ENCODE measurements at places on chromosomes 5 and 9.

DNA sequence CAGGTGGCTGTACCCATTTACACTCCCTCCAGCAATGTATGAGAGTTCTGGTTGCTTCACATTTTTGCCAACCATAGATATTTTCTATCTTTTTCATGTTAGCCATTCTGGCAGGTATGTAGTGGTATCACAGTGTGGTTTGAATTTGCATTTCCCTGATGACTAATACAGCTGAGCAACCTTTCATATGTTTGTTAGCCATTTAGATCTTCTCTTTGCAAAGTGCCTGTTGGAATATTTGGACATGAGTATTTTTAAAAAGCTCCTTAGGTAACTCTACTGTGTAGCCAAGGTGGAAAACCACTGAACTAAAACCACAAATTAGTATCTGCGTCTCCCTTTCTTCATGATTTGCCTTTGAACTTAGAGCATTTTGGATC is 31.9 kb downstream of the IRF1 start:
- no peak for DNase-seq

DNA sequence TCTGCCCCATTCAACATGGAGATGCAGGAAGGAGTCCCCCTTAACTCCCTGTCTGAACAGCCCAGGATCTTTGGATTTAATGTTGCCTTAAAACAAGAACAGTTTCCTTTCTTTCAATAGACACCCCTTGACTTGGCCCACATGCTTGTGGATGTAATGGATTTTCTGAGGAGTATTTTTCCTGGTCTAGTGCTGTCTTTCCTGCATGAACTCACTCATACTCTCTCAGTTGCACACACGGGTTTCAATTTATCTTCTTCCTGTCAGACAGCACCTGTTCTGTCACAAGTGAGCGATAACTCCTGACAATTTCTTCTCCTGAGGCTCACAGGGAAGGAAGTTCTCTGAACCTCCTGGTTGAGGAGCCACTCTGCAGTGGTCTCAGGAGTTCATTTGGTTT is 85.1 kb downstream of the ACER2 start:
- no peak for DNase-seq

- DNase-seq, result no peak
Observed at GRCh38 chr9:28961623-28962022, 1388.3 kb upstream of the C9orf72 start.

- DNase-seq, result no peak
Observed at GRCh38 chr5:142826741-142827492, 56.7 kb downstream of the ARHGAP26 start.

DNA sequence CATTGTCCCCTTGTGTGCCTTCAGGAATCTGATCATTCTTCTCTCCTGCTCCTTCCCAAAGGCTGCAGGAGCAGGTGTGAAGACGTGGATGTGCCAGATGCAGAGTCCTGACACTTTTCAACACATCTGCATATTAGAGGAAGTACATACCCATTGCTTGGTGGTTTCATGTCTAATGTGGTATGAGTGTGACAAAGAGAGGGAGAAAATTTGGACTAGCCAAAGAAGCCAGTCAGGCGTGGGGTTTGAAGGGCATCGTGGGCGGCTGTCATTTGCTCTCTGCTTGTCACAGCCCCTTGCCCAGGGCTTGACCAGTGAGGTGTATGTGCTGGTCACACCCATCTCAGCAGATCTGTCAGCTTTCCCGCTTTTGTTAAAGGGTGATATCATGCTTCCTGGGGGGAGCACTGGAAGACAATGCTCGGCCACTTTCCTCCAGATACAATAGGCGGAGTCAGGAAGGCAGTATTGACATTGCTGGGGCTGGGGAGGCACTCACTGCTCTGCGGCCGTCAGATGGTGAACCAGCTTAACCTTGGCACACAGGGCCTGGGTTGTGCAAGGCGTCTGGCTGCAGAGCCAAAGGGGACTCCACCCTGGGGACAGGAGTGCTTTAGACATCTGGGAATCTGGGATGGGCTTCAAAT is 8.6 kb downstream of the TEK start:
- DNase-seq, result no peak

- DNase-seq, result no peak
Observed at GRCh38 chr5:141382469-141383294, at the start of gene PCDHGA7. TSS of gene PCDHGA7 (plus strand) at chr5:141382742. CDS start at chr5:141382900, 158 bp downstream.

DNA sequence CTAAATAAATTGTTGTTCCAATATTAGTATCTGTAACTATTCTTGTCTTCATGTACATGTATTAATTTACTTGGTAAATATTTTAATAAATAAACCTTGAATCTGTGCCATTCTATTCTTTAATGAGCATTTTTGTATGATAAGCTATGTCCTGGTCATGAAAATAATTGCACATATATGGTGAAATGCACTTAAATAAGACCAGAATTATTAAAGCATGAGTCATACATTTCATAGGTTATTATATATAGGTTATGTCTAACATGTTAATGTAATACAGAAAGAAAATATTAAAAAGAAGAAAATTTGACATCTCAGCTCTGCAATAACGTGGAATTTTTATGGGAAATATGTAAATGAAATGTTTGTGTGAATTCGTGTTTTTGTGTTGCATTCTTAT is 1168.1 kb downstream of the TAF11L14 start:
- no peak for DNase-seq

- no peak for DNase-seq
Observed at GRCh38 chr9:126386088-126386487, 59.5 kb downstream of the MVB12B start.

DNA sequence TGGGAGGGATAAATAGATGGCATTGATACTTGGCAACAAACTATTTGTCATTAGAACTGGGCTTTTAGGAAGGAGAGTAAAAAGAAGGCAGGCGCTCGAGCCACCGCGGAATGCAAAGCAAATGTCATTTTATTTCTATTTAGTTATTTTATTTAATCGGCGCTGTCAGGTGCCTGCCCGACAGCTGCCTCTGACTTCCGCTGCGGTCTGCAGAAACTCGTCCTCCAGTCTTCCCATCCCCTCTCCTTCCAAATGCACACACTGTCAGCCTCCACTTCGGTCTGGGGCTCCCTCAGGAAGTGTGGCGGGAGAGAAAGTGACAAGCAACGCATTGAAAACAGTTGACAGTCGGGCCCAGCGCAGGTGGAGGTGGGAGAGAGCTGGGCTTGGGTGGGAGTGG is 29.3 kb downstream of the ASS1 start:
- no peak for DNase-seq

DNA sequence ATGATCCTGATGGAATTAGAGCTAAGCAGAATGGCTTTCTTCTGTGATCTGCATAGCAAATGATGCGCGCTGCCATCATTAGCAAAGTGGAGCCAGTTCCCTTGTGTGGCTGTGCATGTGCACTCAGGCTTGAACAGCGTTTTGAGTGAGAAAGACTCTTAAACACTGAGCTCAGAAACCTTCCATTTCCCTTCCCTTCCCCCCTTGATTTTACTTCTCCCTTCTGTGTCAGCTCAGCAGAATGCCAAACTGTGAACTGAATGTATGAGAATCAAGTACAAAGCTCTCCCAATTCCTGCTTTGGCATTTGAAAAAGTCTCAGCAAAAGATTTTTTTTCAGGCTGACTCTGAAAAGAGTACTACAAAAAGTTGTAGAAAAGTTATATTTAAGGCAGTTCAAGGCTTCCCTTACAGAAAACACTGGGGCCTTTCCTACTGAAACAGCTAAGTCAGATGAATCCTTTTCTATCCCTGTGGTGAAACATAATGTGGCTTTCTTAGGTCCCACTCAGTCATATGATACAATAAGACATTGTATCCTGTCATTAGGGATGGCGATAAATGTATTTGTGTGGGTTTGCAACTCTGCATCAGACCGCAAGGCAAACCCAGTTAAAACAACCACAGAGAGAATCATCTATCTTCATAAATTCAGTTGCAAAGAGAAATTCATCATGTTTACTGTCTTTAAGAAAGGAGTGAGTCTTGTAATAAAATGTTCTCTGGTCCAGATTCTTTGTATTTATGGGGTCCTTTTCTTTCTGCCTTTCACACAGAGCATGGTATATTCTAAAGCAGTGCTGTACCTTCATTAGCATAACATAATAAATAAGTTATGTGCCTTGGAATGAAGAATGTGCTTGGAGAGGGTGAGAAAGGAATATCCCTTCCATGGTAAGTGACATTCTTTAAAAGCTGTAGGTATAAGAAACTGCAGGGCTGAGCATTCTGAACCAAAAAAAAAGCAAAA is 222.6 kb downstream of the CAAP1 start:
- no peak for DNase-seq

GRCh38 chr9:112810696-112811490 is 60.3 kb downstream of the SNX30 start:
- no peak for DNase-seq

DNA sequence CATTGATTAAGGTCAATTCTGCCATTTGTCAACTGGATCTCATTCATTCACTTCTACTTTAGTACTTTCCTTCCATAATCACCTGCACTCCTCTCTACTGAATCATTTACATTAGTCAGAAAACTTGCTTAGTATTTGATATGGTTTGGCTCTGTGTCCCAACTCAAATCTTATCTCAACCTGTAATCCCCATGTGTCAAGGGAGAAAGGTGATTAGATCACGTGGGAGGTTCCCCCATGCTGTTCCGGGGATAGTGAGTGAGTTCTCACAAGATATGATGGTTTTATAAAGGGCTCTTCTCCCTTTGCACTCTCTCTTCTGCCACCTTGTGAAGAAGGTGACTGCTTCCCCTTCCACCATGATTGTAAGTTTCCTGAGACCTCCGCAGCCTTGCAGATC is 23.7 kb upstream of the UGCG start:
- DNase-seq, result no peak

GRCh38 chr5:96337048-96337781 is 95.8 kb downstream of the PCSK1 start:
- no peak for DNase-seq

GRCh38 chr9:128231638-128232527 is 28.7 kb downstream of the DNM1 start:
- no peak for DNase-seq

DNA sequence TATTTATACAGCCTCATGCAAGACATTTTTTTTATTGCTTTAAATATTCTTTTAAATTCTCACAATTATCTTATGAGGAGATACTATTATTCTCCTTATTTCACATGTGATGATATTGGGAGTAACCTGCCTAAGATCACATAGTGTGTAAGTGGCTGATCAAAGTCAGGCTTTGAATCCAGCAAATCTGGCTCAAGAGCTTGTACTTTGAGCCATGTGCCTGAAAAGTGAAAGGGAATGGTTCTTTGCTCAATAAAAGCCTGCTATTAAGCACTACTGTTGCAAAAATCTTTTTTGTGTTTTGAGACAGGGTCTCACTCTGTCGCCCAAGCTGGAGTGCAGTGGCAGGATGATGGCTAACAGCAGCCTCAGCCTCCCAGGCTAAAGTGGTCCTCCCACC is 35.1 kb downstream of the PWWP2A start:
- DNase-seq, result no peak

GRCh38 chr5:1800472-1801221 is 560 bp upstream of the NDUFS6 start:
- DNase-seq, result no peak

DNA sequence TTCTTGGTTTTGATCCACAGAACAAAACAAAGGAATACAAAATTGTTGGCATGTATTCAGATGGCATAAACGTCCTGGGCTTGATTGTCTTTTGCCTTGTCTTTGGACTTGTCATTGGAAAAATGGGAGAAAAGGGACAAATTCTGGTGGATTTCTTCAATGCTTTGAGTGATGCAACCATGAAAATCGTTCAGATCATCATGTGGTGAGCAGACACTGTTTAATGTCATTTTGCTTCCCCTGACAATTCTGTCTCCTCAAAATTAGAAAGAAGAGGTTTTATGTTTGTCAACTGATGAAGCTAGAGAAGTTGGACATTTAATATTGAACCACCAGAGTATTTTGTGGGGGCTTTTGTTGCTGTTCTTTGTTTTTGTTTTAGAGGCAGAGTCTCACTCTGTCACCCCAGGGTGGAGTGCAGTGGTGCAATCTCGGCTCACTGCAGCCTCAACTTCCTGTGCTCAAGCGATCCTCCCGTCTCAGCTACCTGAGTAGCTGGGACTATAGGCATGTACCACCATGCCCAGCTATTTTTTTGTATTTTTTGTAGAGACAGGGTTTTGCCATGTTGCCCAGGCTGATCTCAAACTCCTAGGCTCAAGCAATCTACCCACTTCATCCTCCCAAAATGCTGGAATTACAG is 82.0 kb downstream of the SLC1A1 start:
- no peak for DNase-seq

DNA sequence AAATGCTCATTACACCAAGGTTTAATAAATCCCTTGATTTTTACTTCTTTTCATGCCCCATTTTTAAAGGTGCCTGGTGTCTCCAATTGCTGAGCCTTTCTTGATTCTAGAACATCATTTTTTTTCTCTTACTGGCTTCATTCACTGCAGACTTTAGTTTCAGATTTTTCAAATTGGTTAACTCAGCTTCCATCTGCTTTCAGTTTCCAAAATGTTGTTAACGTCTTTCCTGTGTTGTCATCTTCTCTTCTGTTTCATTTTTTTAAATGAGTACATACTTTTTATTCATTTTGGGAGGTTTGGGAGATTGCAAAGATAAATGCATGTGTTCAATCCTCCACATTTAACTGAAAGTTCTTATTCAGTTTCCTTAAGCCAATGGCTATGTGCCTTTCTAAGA is 126.4 kb upstream of the CCNG1 start:
- DNase-seq, result no peak

DNA sequence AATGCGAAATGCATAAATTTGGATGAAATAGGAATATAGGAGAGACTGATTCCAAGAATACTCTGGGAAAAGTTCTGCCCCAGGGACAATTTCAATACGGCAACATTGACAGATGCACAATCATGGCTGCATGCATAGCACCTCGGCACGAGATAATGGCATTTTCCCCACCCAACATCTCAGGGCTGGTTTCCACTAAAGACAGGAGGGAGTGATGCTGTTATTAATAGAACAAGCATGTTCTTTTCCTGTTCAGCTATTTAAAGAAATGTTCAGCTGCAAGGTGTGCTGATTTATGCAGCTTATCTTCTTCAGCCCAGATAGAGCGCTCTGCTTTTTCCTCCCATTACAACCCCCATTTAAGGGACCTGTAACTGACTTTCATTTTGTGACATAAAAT is 740.2 kb downstream of the TLR4 start:
- no peak for DNase-seq

GRCh38 chr9:113057193-113057592 is 669 bp upstream of the ZFP37 start:
- no peak for DNase-seq

GRCh38 chr9:122263699-122264349 is 816 bp downstream of the RBM18 start:
- no peak for DNase-seq

- DNase-seq, result no peak
Observed at GRCh38 chr5:137706841-137707240, 29.0 kb downstream of the KLHL3 start.

GRCh38 chr5:180086816-180087399 is 15.3 kb upstream of the RNF130 start:
- no peak for DNase-seq

DNA sequence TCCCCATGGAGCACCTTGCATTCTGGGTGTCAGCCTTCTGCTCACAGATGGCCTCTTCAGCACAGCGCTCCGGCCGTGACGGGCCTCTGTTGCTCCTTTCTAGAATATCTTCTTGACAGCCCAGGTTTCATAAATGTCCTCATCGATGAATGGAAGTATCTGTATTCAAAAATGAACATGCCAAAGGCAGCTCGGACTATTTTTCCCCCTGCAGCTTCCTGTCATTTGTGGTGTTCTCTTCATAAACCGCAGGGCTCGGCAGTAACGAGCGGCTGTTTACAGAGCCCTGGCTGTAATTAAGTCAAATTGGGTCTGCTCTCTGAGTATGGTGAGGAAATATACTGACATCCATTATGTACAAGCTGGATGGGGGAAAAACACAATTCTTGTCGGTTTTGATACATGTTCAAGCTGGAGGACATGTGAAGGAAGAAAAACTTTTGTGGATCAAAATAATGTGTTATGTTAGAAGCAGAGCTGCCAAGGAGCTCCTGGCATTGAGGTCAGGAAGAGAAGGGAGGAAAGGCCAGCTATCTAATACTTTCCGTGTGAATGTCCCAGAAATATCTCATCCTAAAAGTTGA is 154.1 kb upstream of the CD180 start:
- no peak for DNase-seq

Measured in activated CD4-positive, alpha-beta T cell treated with anti-CD3 and anti-CD28 coated beads, Interleukin-2, amount 50 U/mL, for 24 hours (primary cell).